ENCODE measurements at places on chromosomes 5 and 9.

- no peak for DNase-seq
Measured at GRCh38 chr5:152638996-152639552, 234.0 kb upstream of the NMUR2 start.

- DNase-seq: no peak
Measured at GRCh38 chr9:82052081-82052480, 63.5 kb downstream of the SPATA31D1 start.

DNA sequence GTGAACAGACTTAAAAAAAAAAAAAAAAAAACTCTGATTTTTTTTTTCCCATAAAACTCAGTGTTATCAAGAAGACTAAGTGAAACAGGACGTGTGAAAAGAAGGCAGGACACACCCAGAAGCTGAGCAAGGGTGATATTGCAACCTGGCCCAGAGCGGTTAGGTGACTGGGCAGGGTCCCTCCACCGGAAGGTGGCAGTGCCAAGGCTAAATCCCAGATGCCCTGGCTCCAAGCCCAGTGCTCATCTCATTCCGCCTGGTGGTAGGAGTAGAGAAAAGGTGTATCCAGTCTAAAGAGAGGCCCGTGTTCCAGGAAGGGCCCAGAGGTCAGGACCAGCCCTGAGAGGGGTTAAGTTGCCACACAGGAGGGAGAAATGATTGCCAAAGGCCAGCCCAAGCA lies 51.5 kb upstream of the SAP30L start:
- DNase-seq: no peak

DNA sequence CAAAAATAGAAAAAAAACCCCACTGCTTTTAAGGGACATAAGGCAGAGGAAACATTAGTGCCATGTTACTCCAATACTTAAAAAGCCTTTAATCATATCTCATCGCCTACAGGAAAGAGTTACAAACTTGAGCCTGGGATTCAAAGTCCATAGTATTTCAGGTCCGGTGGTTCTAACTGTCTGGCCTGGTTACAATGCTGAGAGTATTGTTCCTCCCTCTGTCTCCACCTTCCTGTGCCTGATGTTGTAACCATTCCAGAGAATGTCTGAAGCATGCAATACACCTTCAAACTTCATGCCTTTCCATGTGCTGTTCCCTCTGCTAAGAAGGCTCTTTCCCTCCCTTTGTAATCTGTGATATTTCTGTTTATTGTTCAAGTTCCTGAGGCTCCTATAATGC lies 41.6 kb upstream of the SLC36A2 start:
- DNase-seq: no peak

DNA sequence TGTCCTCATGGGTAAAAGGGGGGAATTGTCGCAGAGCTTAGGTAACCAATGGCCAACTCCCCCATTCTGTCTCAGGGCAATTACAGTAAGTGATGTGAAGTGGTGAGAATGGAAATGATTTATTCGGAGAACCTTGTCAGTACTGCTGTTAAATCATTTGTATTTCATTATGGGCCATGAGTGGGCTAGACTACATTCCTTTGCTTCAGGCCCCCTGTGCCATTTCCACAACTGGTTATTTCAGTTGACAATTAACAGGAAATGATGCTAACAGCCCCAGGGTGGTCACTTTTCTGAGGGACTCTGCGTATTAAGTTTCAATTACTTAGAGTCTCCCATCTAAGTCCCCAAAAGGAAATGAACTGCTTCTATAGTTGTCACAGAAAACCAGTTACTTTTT lies 653.7 kb downstream of the CCDC171 start:
- DNase-seq: no peak

- DNase-seq: no peak
Measured at GRCh38 chr9:114785866-114786650, 19.8 kb downstream of the TNFSF15 start.

- DNase-seq: no peak
Measured at GRCh38 chr5:111993242-111993641, 236.2 kb upstream of the NREP start.

GRCh38 chr5:176536132-176536901 lies 885 bp downstream of the RNF44 start:
- DNase-seq: peak; percentile 36

DNA sequence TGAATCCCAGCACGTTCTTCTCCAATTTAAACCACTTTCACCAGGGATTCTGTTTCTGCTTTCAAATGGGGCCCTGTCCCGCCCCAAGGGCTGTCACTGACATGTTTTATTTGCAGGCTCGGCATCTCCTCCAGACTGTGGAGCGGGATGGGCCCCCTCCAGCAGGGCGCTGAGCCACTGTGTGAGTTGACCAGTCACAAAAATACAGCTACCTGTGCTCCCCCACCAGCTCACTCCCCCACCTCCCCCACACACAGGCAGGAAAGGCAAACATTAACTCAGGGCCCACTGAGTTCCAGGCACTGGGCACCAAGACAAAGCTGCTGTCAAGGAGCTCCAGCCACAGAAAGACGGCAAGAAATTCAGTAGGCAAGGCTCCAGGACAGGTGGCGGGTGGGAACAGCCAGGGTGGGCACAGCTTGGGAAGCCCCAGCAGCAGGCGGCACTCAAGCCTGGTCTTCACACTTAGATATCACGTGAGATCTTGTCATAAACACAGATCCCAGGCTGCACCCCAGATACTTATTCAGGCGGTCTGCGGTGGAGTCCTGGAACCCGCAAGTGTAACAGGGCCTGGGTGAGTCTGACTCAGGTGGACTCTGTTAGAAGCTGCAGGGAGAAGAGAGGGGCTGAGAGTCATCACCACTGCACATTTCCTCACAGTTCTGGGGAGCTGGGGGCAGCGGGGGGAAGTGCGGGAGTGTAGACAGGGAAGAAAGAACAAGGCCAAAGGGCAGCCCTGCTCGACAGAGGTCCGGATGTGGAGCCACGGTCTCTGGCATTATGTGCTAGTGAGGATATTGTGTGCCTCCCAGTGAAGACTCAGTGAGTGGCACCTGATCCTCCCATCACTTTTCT lies 44.7 kb downstream of the OR2V1 start:
- DNase-seq: no peak

DNA sequence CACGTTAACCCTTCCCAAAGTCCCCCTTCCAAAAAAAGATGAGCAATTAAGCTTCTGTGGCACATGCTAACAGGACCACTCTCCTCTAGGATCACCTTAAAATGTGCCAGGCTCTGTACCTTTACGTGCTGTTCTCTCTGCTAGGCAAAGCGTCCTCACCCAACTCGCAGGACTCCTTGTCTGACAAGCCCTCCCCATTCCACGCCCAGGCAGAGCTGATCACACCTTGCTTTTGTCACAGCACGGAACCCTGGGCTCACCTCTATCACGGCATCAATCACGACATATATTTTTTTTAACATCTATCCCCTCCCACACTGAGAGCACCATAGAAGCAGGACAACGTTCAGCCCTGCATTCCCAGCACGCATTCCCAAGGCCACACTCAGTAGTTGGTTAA lies 47.1 kb downstream of the CDK5RAP2 start:
- no peak for DNase-seq

GRCh38 chr5:170491479-170491878 lies 12.3 kb upstream of the KCNIP1 start:
- peak; percentile 85 for DNase-seq

DNA sequence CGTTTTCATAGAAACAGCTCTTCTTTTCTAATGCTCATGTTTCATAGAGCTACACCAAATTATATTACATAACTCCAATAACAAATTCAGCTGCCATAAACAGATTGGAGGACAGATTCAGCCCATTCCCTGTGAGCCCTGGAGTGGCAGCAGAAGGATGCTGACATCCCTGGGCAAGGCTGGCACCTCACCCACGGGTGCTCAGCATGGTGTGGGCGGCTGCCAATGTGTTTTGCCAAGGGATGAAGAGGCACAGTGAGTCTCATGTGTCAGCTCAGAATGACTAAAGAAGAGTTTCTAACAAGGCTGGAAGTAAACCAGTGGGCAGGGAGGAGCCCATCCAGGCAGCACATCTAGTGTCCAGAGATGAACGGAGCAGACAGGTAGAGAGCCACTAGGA lies 127.1 kb upstream of the ICE1 start:
- DNase-seq: no peak

DNA sequence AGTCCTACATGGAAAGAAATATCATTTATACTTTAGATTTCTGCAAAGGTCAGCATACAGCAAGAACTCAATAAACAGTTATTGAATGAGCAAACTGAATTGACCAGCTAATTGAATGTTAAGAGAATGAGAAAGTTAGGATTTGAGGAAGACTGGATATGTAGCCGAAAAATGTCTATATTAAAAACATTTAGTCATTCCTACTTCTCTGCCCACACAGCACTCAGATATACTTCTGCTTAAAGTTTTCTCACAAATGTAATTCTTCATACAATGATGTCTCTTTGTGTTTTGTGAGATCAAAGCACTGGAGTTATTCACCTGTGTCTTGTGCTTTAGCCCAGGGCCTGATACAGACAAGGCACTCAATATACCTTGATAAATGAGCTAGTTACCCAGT lies 188.6 kb downstream of the PARP8 start:
- DNase-seq: no peak

DNA sequence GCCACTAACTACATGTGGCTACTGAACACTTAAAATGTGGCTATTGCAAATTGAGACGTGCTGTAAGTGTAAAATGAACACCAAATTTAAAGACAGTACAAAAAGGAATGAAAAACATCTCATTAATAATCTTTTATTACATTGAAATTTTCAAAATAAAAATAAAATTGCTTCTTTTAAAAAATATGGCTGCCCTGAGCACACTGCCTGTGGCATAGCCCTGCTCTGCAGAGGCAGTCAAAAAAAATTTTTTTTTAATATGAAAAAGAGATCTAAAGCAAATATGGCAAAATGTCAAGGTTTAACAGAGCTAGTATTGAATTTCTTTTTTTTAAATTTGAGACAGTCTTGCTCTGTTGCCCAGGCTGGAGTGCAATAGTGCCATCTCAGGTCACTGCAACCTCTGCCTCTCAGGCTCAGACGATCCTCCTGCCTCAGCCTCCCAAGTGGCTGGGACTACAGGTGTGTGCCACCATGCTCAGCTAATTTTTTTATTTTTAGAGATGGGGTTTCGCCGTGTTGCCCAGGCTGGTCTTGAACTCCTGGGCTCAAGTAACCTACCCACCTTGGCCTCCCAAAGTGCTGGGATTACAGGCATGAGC lies 25.6 kb downstream of the CARNMT1 start:
- DNase-seq: no peak

DNA sequence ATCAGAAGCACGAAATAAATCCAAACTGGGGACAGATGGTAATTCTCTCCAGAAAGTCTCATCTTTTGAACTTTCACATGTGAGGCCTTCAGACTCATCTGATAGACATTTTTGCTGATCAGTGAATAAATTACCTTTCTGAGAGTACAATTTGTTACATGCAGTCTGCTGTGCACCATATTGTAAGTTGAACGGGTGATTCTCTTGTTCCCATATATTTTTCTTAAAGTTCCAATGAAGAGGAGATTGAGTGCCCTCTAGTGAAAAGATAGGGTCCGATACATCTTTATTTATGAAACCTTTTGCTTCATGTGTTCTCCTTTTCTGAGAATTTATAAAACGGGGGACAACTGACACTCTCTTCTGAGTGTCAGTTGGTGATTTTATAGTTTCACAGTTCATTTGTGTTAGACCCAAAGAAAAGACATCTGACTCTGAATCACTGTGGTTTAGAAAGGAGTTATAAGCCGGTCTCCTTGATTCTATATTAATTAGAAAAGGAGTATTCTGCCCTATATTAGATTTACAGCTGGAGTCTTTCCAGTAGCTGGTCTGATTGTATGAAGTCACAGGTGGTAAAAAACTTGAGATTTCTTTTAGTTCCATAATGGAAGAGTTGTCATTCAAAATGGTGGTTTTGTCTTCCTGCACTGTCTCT lies 30.4 kb downstream of the GNG10 start:
- peak; percentile 10 for DNase-seq

DNA sequence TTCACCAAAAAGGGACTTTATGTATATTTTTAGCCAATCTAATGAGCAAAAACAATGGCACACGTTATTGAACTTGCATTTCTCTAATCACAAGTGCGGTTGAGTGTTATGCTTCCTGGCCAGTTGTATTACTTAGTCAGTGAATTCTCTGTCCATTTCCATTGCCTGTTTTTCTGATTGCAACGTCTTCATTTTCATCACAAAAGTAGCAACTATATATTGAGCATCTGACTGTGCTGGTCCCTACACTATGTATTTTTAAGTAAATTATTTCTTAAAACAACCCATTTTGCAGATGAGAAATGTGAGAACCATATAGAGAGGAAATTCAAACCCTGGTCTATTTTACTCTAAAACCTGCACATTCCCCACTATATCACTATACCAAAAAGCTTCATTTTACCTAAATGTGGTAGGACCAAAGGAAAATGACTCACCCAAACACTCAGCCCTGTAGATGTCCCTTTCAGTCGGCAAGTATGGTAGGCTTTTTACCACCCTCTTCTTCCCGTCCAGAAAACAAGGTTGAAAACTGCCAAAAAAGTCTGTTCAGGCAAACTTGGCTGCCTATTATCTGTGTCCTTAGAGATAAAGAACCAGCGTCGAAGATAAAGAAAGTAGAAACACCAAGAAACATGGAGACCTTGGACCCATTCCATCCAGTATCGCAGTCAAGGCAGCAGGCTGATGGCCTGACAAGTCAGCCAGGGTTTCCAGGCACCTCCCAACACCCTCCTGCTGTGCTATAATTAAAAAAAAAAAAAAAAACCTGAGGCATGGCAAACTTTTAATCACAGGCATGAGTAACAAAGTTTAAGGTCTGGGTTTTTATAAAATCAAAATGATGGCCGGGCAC lies 18.8 kb upstream of the FAM13B start:
- no peak for DNase-seq

- peak; percentile 78 for DNase-seq
Measured at GRCh38 chr9:122991370-122991830, 42.1 kb upstream of the GPR21 start.

DNA sequence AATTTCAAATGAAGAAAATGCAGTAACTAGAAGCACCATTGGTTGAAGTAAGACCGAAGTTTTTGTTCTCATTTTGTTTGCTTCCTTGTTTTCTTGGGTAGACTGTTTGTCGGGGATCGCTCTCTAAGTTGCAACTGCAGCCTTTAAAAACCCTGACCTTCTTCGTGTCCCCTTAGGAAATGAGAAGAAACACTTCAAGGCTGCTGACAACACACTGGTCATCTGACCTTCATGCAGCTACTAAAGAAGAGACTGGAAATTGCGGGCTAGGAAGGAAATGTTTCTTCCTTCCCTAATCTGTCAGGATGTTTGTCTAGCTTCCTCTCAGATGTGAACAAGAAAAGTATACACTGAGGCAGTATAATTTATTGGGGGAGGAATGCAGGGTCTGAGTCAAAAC lies 50.7 kb upstream of the CHSY3 start:
- DNase-seq: no peak
